ENCODE measurements at places on chromosomes 11 and 22. TPM values are rescaled to one million over a fixed set of nuclear protein-coding genes. Genes with fewer than 3 reads are reported as not detected.

LINC01488 gene
- polyA plus RNA-seq: not detected

RFPL2 gene
- 0.10 TPM for polyA plus RNA-seq

CALCA gene
- 3.0 TPM for polyA plus RNA-seq

TRIM44 gene
- 9.1 TPM for polyA plus RNA-seq

ABCG4 gene
- 0.03 TPM for polyA plus RNA-seq

SEC14L2 gene
- polyA plus RNA-seq: 7.2 TPM

All from lung (tissue), 17 donors.